Thymus (tissue), 14 donors: ENCODE measurements at places on chromosomes 1 and 21.

GRCh38 chr1:86429835-86430234 lies 5.9 kb downstream of the CLCA2 start:
- no peak for DNase-seq

GRCh38 chr1:6985549-6986276 lies 200.5 kb downstream of the CAMTA1 start:
- no peak for DNase-seq

GRCh38 chr1:31041529-31041928 lies 24.0 kb downstream of the PUM1 start:
- DNase-seq: no peak

GRCh38 chr1:12001249-12001917 lies 17.9 kb upstream of the MIIP start:
- no peak for DNase-seq

DNA sequence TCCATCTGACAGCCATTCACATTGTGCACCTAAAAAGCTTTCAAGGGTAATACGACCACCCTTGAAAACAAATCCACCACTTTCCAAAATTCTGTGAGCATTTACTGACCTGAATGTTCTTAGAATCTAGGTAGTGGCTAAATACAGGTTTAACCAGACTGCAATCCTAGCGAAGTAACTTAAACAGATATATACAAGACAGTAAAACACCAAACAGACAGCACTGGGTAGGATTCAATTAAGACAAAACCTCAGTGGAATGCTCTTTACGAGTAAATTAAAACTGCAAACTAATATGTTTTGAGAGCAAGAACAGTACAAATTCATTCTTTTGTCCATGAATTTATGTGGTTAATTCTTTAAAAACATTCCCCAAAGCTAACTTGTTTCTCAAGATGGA lies 354.2 kb upstream of the ESRRG start:
- no peak for DNase-seq

GRCh38 chr1:219322766-219323165 lies 149.1 kb downstream of the LYPLAL1 start:
- DNase-seq: no peak

GRCh38 chr1:178910023-178910422 lies 39.1 kb upstream of the ANGPTL1 start:
- DNase-seq: no peak

DNA sequence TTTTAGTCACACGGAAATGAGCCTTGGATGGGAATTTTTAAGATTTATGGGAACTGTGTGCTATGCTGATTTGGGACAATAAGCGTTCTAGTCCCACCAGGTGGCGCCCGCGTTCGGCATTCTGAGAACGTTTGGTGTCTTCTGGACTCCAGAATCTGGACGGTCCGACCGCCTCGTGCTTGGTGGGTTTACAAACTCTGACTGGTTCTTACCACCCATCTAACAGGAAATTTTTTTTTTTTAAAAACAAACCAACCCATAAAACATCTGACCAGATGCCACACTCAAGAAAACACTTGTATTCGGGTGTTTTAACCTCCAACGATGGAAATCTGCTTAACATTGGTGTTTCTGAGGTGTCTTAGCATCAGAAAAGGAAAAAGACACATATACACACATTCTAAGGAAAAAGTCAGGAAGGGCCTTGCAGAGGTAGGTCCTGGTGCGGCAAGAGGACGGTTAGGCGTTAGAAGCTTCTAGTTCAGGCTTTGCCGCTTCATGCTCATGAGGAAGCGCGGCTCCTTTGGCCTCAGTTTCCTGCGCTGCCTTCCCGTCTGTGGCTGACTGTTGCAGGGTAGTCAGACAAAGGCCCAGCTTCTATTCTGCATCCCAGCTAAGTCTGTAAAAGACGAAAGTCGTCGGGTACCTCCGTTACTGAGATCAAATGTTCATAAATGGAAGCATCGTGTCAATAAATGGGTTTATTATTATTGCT lies 814 bp upstream of the DYRK3 start:
- DNase-seq: peak; percentile 84

GRCh38 chr1:200228081-200228480 lies 181.8 kb downstream of the ZNF281 start:
- no peak for DNase-seq

GRCh38 chr1:67700692-67701410 lies 15.8 kb downstream of the GADD45A start:
- DNase-seq: no peak

- no peak for DNase-seq
Observed at GRCh38 chr1:25735956-25736529, 64.0 kb upstream of the SELENON start.

DNA sequence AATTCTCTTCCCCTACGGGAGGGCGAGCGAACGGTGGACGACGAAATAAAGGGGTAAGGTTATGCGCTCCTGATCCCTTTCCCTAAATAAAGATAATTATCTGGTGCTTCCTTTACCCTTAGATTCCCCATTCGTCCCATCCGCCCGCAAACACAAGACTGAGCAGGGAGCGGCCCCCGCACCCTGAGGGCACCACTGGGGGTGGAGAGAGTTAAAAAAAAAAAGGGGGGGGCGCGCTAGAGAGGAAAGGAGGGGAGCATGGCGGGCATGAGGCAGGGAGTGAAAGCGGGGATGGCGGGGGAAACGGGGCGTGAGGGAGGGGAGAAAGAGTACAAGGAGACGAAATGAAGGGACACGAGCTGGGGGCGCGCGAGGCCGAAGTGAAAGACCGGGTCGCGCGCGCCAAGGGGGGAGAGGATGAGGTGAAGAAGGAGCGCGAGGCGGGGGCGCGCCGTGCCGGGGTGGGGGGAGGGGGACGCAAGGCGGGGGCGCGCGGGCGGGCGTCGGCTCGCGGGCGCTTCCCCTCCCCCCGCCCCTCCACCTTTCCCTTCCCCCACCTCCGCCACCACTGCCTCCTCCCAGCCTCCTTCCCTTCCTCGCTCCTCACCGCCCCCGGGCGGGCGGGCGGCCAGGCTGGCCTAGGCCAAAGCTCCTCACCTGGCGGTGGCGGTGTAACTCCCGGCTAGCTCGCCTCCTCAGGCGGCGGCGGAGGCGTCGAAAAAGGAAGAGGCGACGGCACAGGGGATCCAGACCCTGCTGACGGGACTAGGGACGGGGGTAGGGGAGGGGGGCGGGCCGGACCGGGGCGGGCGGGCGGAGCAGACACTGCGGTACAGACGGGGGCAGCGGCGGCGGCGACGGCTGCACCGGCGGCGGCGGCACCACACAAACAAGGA lies 448 bp downstream of the GATAD2B start:
- DNase-seq: peak; percentile 67

- DNase-seq: no peak
Observed at GRCh38 chr1:56339786-56340465, 239.4 kb downstream of the PLPP3 start.

DNA sequence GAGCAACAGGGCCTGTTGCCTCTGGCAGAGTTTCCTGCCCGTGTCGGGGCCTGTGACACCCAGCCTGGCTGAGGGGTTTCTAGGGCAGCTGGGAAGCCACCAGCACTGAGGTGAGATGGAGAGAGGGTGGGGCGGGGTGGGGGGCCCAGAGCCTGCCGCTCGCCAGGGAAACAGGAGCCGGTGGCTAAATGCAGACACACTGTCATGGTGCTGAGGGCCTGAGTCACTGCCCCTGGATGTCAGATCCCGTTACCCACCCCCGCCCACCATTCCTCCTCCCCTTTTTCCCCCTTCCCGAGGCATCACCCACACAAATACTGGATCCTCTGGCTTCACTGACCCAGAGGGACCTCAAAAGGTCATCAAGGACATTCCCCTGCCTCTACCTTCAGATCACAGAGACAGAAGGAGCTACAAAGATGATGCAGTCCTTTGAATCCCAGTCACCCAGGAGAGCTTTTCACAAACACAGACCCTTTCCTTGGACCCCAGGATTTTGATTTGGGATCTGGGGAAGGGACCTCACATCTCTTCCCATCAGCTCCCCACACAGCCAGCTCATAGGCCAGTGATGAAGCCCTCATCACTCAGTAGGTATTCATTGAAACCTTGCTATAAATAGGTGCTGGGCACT lies 1.9 kb upstream of the HSPB7 start:
- DNase-seq: no peak

GRCh38 chr1:218247339-218247738 lies 37.8 kb upstream of the RRP15 start:
- DNase-seq: no peak

- no peak for DNase-seq
Observed at GRCh38 chr1:115973154-115973553, 3.2 kb upstream of the SLC22A15 start.

GRCh38 chr1:219906924-219907771 lies 21.2 kb downstream of the SLC30A10 start:
- no peak for DNase-seq

- no peak for DNase-seq
Observed at GRCh38 chr1:43349594-43350306, 9.0 kb upstream of the CDC20 start.

- DNase-seq: no peak
Observed at GRCh38 chr1:214019499-214019898, 31.7 kb downstream of the PROX1 start.

DNA sequence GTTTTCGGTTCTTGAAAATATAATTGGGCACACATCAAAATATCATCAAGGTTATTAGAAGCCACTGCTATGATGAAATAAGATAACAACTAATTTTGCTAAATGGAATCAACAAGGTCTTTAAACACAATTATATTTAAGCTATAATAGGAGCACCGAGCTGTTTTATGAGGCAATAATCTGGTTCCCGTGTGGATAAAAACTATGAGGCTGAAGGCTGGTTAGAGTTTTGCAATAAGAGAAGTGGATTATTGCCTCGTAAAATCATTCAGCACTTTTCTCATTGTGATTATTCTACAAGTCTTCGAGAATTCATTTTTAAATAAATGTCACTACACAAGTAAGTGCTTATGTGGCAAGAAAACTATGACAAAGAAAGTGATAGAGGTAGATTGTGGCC lies 975.7 kb upstream of the ADGRL2 start:
- no peak for DNase-seq

- DNase-seq: no peak
Observed at GRCh38 chr1:5577255-5578040, 414.8 kb downstream of the NPHP4 start.
